Lower leg skin (tissue), 4 donors: ENCODE measurements at places on chromosomes 16 and 17.

- DNase-seq: no peak
Observed at GRCh38 chr16:48574140-48574539, 35.8 kb downstream of the N4BP1 start.

GRCh38 chr17:55564081-55564480 lies 52.8 kb upstream of the SMIM36 start:
- no peak for DNase-seq

DNA sequence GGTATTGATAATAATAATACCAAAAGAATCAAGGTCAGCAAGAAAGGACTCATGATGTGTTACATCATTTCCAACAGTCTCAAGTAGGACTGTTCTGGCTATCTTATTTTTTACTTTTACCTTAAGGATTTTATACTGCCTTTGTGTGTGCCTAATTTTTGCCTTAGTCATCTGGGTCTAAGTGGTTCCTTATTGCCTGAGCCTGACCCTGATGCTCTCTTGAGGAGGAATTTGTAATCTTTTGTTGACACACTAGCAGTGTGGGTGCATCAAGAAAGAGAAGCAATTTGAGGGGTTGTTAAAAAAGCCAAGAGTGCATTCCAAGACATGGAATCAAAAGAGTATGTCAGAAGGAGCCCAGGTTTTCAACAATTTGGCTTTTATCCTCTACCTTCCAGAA lies 59.3 kb downstream of the TMEM100 start:
- DNase-seq: no peak

- DNase-seq: no peak
Observed at GRCh38 chr17:80926591-80927250, 64.9 kb upstream of the CHMP6 start.

DNA sequence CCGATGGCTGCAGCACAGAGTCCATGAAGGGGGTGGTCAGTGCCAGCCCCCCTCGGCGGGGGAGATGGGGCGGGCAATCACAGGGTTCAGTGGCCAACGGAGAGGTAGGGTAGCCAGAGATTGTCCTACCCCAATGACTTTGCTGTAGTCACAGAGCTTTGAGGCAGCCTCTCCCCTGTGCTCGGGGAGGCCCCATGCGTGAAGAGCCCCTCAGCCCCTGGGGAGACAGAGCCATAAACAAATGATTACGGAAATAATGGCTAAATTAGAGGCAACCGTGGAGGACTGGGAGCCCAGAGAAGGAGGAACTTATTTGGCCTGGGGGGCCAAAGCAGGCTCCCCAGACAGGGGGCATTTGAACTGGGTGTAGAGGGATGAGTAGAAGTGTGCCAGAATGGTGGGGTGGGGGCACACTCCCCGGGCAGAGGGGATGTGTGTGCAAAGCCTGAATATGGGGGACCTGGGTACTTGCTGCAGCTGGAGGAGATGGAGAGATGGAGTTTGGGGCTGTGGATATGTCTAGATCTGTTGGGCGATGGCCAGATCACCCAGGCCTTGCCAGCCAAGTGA lies 164.8 kb downstream of the CMIP start:
- DNase-seq: no peak

- DNase-seq: no peak
Observed at GRCh38 chr16:64437706-64438324, 684.0 kb downstream of the CDH11 start.

DNA sequence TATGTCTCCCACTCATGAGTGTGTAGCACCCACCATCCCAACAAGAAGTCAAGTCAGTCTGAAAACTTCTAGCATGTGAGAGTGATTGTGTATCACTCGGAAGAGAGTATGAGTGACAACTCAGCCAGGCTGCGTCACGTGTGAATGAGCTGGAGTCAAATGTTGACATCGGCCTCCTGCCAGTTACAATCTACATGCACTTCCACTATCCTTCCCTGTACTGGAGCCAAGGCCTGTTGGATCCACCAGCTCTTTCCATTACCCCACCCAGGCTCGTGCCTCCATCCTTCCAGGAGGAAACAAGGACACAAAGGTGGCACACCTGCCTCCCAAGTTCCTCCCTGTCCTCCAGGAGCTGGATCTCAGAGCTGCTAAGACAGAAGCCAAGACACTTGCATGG lies 64.5 kb downstream of the ASIC2 start:
- DNase-seq: peak; percentile 18

- DNase-seq: no peak
Observed at GRCh38 chr16:8594149-8594666, 3.9 kb upstream of the TMEM114 start.

GRCh38 chr17:28527181-28527681 lies 21.1 kb downstream of the FOXN1 start:
- DNase-seq: no peak

DNA sequence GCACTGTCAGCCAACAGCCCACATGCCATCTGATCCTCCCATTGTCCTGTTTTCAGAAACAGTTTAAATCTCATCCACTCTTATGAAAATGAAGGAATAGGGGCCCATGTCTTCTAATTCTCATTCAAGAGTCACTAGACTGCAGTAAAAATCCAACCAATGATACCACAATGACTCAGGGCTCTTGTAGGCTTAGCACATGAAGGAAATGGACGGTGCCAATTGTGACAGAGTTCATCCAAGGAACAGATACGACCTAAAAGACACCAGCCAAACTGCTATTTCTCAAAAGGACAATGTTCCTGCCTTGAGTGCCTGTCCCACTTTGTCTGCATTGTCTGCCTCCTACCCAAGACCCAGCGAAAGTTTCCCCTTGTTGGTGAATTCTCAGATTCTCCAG lies 204.8 kb upstream of the COX10 start:
- DNase-seq: no peak

DNA sequence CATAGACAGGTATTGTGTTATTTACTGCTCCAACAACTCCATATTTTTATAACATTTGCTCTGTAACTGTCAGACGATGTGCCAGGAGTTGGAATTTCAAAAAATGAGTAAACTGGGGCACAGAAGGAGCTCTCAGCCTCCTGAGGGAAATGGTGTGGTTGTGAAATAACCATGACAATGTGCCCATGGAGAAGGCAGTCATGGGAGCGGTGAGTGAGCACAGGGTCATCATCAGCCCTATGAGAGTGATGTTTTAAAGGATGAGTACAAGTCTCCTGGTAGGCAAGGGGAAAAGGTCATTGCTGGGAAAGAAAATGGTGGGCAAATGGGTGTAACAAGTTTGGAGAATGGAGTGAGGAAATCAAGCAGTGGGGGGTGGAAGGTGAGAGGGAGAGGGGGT lies 115.0 kb upstream of the SEC14L1 start:
- DNase-seq: no peak

DNA sequence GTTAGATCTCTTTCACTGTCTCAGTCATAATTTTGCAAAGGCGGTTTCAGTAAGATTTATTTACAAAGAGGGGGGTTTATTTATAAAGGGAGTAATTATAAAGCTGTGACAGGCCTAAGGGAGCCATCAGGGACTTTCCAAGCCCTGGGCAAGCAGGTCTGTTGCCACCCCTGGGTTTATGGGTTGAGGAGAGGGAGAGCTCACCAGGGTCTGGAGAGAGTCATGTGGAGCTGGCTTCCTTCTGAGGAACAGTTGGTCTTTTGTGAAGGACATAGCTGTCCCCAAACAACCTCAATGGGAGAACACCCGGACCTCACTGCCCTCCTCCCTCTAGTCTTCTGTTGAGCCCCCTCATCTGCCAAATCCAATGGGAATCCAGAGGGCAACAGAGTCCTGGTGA lies 9.8 kb downstream of the ITGAM start:
- DNase-seq: peak; percentile 59

DNA sequence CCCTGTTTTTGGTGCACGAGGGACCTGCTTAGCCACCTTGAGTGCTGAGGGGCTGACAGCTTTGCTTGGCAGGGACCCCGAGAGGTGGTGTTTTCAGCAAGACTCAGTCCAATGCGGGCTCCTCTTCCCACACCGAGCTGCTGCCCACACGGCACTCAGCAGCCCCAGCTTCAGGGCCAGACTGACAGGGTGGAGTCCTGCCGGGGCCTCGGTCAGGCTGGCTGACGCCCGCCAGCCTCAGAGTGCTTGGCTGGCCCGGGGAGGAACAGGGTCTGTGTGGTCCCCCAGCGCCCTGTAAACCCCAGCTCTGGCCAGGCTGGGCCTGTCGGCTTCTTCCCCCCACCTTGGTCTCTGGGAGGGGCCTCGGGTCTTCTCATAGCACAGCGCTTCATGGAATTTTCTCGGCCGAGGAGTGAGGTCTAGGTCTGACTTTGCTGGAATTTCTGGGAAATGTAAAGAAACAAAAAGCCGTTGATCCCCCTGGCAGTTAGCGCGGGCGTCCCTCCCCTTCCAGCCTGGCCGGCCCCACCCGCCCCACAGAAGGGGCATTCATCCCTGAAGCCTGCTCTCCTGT lies 2.6 kb downstream of the SOX8 start:
- DNase-seq: no peak

GRCh38 chr17:30278032-30278431 lies 13.7 kb downstream of the BLMH start:
- no peak for DNase-seq

- no peak for DNase-seq
Observed at GRCh38 chr17:40516581-40517285, 15.3 kb upstream of the TNS4 start.

- DNase-seq: no peak
Observed at GRCh38 chr17:62807812-62808575, at the start of gene MARCHF10. TSS of gene MARCHF10 (minus strand) at chr17:62808314. CDS start at chr17:62801735, 6,579 bp downstream.
